Stimulated activated CD8-positive, alpha-beta memory T cell treated with anti-CD3 and anti-CD28 coated beads, Interleukin-7, amount 100 ng/mL, for 24 hours (primary cell): ENCODE measurements at places on chromosomes 2 and 18.

- no peak for DNase-seq
Measured at GRCh38 chr18:74290021-74290420, 1.7 kb downstream of the CYB5A start.

DNA sequence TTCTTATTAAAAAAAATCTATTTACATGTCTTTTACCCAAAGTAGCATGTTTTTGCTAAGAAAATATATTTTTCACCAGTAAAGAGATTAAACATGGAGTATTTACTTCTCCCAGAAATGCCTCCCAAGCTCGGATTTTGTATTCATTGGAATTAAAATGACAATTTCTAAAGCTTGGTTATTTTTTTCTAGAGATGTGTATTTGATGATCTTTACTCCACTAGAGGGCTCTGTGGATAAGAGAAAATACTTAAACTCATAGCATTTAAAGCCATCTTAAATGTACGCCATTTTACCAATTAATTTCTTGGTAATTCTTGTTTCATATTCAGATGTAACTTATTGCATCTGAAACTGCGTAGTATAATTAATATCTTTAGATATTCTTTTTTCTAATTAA is 461.4 kb downstream of the GALR1 start:
- no peak for DNase-seq

DNA sequence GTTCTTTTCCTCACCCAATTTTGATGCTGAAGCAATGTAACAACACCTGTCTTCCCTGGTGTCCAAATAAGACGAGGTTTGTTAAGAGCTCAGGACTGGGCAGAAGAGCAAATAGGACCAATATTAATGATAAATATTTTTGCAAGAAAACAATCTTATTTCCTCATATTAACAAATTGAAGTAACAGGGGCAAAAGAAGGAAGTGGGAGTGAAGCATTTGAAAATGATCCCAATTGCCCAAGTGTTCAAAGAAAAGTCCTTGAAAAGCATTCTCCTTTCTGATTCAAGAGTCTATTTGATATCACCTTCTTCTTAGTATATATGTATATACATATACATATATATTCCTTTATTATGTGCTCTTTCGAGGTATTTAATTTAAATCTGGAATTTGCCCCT is 418.8 kb downstream of the ARHGAP15 start:
- no peak for DNase-seq

- DNase-seq = no peak
Measured at GRCh38 chr2:227191367-227191766, 26.9 kb downstream of the COL4A3 start.

DNA sequence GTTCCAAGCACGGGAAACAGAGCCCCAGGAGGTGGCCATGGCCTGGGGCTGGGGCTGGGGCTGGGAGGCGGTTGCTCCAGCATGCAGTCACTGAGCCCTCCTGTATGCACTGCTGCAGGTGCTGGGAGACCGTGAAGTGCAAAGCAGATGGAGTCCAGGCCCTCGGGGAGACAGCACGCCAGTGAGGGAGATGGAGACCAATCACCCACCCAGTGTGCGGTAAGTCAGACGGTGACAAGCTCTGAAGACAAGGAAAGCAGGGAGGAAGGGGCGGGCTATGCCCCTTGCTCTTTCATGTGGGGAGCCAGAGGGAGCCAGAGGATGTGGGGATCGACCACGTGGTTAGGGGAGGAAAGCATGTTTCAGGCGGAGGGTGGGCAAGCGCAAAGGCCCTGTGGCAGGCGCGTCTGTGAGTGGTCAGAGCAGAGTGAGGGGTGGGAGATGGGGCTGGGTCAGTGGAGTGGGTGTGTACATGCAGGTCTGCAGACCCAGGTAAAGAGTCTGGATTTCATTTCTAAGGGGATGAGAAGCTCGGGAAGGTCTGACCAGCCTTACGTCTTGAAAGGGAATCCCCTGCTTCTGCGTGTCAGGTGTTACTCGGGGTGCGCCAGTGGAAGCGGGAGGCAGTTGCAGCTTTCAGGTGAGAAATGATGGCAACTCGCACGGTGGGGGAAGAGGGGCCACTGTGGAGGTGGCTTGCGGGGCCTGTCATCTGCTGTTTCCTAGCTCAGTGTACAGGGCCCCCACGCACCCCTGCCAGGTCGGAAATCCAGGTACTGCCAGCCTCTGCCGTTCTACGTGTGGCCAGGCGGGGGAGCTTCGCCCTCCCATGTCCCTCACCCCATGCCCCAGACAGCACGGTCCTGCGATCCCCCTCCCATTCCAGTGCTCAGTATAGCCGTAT is 19.4 kb downstream of the RRM2 start:
- DNase-seq = no peak

- no peak for DNase-seq
Measured at GRCh38 chr2:218003981-218004419, 1.2 kb upstream of the TNS1 start.

DNA sequence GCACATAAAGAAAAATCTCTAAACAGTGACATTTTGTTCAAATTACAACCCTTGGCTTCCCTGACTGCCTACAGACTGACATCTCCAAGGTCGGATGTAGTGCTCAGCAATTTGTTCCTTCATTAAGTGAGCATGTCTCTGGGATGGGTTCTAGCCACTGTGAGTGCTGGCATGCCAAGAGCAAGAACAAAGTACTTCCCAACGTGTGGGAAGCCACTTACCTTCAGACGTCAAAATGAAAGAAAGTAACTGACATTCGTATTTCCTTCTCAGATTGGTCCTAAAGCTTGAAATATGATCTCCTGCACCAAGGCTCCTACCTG is 193.8 kb downstream of the SLC8A1 start:
- DNase-seq = no peak

DNA sequence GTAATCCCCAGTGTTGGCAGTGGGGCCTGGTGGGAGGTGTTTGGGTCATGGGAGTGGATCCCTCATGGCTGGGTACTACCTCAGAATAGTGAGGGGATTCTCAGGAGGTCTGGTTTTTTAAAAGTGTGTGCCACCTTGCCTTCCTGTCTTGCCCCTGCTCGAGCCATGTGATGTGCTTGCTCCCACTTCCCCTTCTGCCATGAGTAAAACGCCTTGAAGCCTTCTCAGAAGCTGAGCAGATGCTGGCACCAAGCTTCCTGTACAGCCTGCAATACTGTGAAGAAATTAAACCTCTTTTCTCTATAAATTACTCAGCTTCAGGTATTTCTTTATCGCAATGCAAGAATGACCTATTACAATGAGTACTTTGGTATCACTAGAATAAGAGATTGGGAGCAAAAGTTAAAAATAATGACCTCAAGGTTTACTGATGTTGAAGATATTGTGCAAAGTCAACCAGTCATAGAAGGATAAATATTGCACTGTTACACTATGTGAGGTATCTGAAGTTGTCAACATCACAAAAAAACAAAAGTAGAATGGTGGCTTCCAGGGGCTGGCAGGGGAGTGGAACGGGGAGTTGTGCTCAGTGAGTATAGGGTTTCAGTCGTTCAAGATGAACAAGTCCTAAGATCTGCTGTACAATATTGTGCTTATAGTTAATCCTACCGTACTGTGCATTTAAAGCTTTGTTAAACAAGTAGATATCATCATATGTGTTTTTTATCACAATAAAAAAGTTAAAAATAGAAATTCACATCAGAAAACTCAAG is 938.3 kb upstream of the CNTNAP5 start:
- DNase-seq = no peak

GRCh38 chr18:77337604-77338003 is 88.0 kb downstream of the GALR1 start:
- DNase-seq = no peak

GRCh38 chr18:66156946-66157687 is 406.3 kb downstream of the CDH7 start:
- no peak for DNase-seq

DNA sequence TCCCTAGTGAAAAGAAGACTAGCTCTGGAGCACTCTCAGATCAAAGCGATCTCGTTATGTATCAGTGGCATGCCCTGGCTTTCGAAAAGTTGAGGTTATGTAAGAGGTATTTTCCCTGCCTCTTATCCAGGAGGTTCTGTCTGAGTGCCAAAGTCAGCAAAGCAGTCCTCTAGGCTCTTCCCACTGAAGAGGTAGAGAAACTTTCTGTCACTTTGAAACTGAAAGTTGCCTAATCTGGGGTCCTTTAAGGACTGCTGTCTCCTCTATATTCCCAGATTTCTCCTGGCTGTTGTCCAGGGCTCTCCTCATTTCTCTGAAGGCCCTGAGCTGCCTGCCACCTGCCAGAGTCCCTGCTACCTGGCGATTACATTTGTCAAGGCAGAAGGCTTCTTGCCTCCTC is 96.3 kb downstream of the B3GNT2 start:
- no peak for DNase-seq

GRCh38 chr2:20997953-20998722 is 45.7 kb downstream of the APOB start:
- DNase-seq = no peak

DNA sequence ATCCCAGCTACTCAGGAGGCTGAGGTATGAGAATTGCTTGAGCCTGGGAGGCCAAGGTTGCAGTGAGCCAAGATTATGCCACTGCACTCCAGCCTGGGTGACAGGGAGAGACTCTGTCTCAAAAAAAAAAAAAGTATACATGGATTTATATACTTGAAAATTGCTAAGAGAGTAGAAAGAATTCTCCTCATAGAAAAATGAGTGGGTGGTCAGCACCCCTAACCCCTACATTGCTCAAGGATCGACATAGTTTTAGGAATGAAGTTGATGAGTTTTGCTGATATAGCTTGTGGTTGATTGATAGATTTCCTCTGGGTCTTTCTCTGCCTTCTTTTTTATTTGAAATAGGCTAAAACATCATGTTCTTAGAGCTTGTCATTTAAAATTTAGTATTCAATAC is 58.9 kb downstream of the EML4 start:
- no peak for DNase-seq

DNA sequence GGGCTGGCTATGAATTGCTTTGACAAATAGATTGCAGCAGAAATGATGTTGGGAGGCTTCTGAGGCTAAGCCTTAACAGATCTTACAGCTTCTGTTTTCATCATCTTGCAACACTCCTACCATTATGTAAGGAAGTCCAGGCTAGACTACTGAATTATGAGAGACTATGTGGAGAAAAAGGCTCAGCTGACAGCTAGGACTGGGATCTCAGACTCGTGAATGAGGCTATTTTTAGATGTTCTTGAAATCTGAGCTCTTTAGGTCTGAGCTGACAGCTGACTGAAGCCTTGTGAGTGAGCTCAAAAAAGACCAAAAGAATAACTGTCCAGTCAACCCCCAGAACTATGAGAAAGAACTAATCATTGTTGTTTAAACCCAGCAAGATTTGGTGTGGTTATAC is 70.3 kb downstream of the VWC2L start:
- no peak for DNase-seq

- no peak for DNase-seq
Measured at GRCh38 chr18:9392726-9393125, 58.2 kb downstream of the TWSG1 start.

GRCh38 chr18:382423-382984 is 114.7 kb upstream of the THOC1 start:
- no peak for DNase-seq

- no peak for DNase-seq
Measured at GRCh38 chr2:83342860-83343329, 1116.2 kb downstream of the SUCLG1 start.

DNA sequence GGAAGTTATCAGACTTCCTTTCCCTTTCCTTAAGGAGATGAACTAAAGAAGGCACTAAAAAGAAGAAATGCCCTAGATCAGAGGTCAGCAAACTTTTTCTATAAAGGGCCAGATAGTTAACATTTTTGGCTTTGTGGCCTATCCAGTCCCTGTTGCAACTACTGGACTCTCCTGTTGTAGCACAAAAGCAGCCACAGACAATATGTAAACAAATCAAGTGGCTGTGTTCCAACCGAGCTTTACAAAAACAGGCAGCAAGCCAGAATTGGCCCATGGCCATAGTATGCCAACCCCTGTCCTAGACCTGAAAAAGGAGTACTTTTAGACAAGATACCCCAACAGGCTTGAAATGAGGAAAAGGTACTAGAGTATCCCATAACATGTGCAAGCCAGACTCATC is 10.9 kb downstream of the NHEJ1 start:
- DNase-seq = no peak

- DNase-seq = no peak
Measured at GRCh38 chr2:101160454-101160853, 9.3 kb upstream of the TBC1D8 start.

DNA sequence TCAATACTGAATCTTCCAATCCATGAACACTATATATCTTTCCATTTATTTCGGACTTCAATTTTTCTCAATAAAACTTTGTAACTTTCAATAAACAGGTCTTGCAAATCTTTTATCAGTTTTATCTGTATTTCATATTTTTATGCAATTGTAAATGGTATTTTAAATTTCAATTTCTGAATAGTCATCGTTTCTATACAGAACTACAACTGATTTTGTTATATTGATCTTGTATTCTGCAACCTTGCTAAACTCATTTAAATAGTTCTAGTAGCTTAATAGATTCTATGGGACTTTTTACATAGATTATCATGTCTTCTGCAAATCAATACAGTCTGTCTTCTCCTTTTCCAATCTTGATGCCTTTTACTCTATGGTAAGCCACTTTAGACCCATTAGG is 90.4 kb downstream of the FAM228A start:
- DNase-seq = no peak

DNA sequence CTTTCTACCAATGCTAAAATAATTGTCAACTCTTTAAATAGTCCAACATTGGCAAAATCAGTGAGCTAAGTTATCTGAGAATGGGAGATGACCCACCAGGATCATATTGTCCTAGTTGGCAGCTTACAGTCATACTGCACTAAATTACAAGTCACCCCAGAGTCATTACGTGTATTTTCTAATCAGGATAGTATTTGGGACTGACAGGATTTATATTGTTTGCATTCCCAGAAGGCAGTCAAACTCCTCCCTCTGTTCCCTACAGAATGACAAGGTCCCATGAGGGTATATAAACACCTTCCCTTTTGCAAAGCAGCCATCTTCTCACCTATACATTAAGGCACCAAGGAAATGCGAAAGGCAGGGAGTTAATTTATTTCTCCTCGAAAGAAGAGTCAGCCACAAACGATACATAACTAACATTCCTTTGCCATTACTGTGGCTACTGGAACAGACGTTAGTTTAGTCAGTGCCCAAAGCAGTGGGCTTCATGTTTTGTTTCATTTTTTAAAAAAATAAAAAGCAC is 125.3 kb downstream of the ANTXR1 start:
- no peak for DNase-seq

DNA sequence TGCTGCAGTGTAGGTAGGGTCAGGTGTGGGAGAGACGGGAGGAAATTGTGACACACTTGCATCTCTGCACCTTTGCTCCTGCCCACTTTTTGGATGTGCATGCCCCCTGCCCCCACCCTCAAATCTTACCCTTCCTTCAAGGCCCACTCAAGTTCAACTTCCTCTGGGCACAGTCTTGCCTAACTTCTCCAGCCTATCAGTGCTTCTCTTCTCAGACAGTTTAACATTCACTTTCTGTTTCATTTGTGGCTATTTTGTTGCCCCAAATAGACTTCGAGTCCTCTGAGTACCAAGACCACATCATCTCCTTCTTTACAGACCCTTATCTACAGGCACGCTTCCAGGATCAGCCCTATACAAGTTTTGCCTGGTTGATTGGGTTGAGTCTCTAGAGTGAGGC is 2.7 kb downstream of the ST8SIA5 start:
- DNase-seq = no peak

DNA sequence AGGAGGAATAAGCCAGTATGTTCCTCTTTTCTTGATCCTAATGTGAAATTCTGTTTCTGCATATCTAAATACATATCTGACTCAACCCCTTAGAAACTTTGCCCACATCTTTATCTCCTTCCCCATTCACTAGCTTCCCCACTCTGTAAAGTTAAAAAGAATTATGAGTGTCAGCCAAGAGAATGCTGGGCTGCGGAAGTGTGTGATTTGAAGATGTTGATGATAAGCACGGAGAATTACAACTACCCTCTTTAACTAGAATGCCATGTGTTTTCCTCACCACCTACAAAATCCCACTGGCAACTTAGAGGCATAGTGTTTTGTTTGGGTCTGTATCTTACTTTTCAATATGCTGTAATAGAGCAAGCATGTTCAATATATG is 490.4 kb upstream of the FANCL start:
- no peak for DNase-seq
